Mesothelial cell of epicardium (in vitro differentiated cells): ENCODE measurements at places on chromosomes 11 and 22. TPM values are rescaled to one million over a fixed set of nuclear protein-coding genes. Genes with fewer than 3 reads are reported as not detected.

Gene CCND1
- 215 to 224 TPM (median 217 TPM) in 3 replicates for total RNA-seq

- no peak overlapping the region for H3K27ac ChIP-seq
- H3K4me3 ChIP-seq = no peak overlapping the region
- no peaks in the 10 kb centered on the region for H3K4me1 ChIP-seq
Observed at GRCh38 chr22:48856308-48856615, 971.4 kb downstream of the BRD1 start.

Gene MRGPRX2
- not detected in 3 replicates for total RNA-seq

Gene CDC42EP1
- 38.5 to 39.1 TPM (median 38.8 TPM) in 3 replicates for total RNA-seq

DNA sequence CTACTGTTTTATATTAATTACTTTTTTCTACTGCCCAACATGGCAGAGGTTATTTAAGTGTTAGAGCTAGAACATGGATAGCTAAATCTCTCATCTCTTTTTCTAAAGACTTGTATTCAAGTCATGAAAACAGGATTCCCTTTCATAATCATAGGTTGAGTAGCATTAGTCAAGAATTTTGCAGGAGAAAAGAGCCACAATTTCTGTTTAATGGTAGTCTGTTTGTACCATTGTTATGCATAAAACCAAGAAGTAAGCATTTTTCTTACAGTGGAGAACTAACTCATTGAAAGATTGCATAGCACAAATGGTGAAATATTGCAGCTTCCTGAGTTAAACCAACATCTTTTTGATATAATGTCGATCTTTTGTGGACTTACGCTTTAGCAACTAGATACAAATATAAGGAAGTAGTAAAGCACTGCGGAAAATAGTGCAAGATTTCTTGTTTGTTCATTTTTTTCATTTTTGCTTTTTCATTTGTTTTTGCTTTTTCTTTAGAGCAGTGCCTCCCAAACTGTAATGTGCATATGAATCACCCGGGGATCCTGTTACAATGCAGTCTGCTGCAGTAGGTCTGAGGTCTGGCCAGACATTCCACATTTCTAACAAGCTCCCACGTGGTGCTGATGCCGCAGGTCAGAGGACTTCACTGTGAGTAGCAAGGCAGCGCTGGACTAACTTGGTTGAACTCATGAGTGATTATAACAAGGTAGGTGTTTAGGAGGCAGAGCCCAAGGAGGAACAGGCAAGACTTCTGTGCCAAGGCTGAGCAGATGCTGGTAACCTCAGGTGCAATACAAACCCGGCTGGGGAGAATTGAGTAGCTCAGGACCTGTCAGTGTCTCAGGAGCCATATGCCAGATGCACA, 4.6 kb downstream of the ETS1 start:
- peaks cover 31% of the 10 kb centered on the region for H3K27me3 ChIP-seq
- no peak for DNase-seq
- H3K36me3 ChIP-seq = no peaks in the 10 kb centered on the region
- H3K27ac ChIP-seq = peak overlapping the region; percentile 47
- H3K4me3 ChIP-seq = no peak overlapping the region
- peaks cover 27% of the 10 kb centered on the region for H3K4me1 ChIP-seq

DNA sequence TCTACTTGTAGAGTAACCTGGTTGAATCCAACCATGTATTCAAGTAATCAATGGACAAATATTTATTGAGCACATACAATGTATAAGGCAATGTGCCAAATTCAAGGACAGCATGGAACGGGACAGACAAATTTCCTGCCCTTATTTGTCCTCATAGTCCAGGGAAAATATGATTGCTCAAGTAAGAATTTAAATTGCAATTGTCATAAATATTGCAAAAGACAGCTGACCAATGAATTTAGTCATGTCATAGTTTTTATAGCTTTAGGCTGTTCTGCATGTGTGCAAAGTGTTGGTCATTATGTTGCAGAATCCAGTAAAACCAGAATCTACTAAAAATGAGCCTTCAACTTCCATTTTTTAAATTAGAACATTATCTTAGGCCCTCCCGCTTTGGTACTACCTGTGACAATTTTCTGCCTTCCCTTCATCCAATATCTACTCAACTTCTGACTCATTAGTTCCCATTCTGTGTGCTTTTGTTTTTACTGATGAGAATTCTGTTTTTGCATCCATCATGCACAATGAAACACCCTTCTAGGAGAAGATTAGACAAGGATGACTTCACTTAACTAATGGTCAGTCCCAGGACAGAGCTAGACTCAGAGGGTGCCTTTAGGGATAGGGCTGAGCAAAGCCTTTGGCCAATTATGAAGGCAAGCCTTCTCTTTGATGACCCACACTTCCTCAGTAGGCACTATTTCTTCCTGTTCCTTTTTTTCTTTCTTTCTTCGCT, 45.8 kb upstream of the FIBIN start:
- H3K27ac ChIP-seq = no peak overlapping the region
- H3K36me3 ChIP-seq = no peaks in the 10 kb centered on the region
- no peak overlapping the region for H3K4me3 ChIP-seq
- H3K27me3 ChIP-seq = no peaks in the 10 kb centered on the region
- no peak for DNase-seq

DNA sequence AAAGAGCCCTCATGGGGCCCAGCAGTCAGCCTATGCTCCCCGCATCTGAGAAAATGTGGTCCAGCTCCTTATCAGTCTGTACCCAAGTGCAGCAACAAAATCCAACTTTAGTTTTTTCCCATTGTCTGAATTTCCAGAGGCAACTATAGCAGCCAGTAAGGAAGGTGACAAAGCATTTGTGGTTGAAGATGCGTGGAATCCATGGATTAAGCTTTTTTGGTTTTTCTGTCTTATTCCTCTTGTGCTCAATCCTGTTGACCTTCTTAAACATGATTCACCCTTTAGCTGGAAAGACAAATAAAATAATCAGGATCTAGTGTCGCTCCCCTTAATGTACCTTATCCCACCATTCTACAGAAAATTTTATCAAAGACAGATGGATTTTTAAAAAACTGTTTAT, 14.3 kb downstream of the GDPD4 start:
- no peak for DNase-seq
- peaks cover 11% of the 10 kb centered on the region for H3K4me1 ChIP-seq
- H3K36me3 ChIP-seq = no peaks in the 10 kb centered on the region
- H3K27me3 ChIP-seq = peaks cover 3% of the 10 kb centered on the region
- no peak overlapping the region for H3K4me3 ChIP-seq

- no peak overlapping the region for H3K27ac ChIP-seq
- no peak for DNase-seq
- peaks cover 63% of the 10 kb centered on the region for H3K4me1 ChIP-seq
- no peaks in the 10 kb centered on the region for H3K36me3 ChIP-seq
- H3K4me3 ChIP-seq = no peak overlapping the region
Observed at GRCh38 chr11:7537265-7537664, 23.5 kb downstream of the PPFIBP2 start.

DNA sequence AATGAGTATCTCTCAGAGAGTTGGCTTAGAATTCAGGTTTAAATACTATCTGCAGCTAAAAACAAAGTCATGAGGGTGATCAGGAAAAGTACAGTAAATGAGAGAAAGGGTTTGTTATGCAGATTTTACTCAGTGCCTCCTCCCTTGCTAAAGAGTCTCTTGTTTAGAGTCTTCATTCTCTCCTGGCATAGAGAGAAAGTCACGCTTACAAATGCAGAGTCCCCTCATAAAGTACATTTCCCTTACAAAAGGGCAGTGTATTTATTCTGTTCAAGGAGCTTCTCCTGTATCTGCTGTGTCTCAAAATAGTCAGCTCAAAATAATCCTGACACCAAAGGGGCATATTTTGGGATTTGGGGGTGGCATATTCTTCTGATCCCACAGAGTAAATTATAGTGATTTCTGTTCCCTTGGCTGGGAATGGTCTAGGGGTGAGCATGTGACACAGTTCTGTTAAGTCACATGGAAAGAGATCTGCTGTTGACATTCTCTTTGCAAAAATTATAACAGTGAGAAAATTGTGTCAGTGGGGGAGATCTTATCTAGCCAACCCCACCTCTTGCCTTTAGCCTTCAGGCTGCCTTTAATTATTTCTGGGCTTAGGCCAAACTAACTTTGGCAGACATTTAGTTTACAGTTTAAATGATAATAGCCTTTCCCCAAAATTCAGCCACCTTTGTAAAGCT, 102.9 kb downstream of the MTNR1B start:
- no peak overlapping the region for H3K27ac ChIP-seq
- DNase-seq = no peak
- no peaks in the 10 kb centered on the region for H3K36me3 ChIP-seq
- peaks cover 6% of the 10 kb centered on the region for H3K4me1 ChIP-seq
- peaks cover 1% of the 10 kb centered on the region for H3K27me3 ChIP-seq

- no peak overlapping the region for H3K27ac ChIP-seq
- H3K4me3 ChIP-seq = no peak overlapping the region
- no peak for DNase-seq
- H3K4me1 ChIP-seq = no peaks in the 10 kb centered on the region
- peaks cover 11% of the 10 kb centered on the region for H3K36me3 ChIP-seq
- no peaks in the 10 kb centered on the region for H3K27me3 ChIP-seq
Observed at GRCh38 chr11:43419460-43419859, 60.7 kb downstream of the TTC17 start.

DNA sequence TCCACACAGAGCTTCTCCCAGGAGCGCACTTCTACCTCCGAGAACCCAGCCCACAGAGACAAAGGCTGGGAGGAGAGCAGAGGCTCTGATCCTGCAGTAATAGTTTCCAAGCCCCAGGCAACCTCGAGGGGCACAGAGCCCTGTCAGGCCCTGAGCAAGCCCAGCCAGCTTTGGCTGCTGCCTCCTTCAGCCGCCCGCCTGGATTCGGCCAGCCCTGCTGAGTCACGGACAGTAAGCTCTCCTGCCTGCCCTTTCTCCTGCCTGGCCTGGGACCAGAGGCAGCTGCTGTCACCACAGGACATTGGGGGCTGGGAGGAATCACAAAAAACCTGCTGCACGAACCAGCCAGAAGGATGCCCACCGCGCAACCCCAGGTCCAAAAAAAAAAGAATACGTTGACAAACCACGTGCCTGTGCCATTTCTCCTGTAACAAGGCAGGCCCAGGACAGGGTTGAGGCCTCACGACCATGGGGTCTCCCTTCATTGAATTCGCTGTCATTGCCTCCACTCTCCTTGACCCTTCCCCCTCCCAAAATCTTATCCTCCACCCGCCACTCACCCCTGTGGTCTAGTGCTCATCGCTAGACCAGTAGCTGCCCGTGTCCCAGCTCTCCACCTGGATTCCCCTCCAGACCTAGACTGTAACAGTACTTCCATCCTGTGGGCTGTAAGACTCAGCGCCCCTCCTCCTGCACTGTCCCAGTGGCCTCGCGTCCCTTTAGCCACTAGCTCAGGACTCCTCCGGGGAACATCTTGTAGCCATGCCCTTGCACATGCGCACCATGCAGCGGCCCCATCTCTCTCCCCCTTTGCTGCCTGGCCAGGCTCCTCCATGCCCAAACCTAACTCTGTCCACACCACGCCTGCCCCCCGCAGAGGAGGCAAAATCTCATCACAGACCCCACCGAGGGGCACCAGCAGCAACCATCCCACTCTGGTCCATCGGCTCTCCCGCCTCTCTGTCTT, 7.4 kb upstream of the SLC22A12 start:
- H3K36me3 ChIP-seq = no peaks in the 10 kb centered on the region
- peaks cover 32% of the 10 kb centered on the region for H3K27me3 ChIP-seq
- no peak overlapping the region for H3K4me3 ChIP-seq
- H3K4me1 ChIP-seq = no peaks in the 10 kb centered on the region

GRCh38 chr11:115930886-115931547, 426.8 kb upstream of the CADM1 start:
- peaks cover 23% of the 10 kb centered on the region for H3K27me3 ChIP-seq
- DNase-seq = no peak
- no peak overlapping the region for H3K27ac ChIP-seq
- H3K4me3 ChIP-seq = no peak overlapping the region
- H3K36me3 ChIP-seq = no peaks in the 10 kb centered on the region
- no peaks in the 10 kb centered on the region for H3K4me1 ChIP-seq

Gene INCENP
- total RNA-seq = 50.4 to 51.6 TPM (median 50.9 TPM) in 3 replicates

- no peak overlapping the region for H3K27ac ChIP-seq
- no peak overlapping the region for H3K4me3 ChIP-seq
- H3K36me3 ChIP-seq = no peaks in the 10 kb centered on the region
- no peak for DNase-seq
- H3K4me1 ChIP-seq = no peaks in the 10 kb centered on the region
- no peaks in the 10 kb centered on the region for H3K27me3 ChIP-seq
Observed at GRCh38 chr11:95762534-95762933, 27.0 kb downstream of the FAM76B start.
